ENCODE measurements at places on chromosomes 5 and 9.

DNA sequence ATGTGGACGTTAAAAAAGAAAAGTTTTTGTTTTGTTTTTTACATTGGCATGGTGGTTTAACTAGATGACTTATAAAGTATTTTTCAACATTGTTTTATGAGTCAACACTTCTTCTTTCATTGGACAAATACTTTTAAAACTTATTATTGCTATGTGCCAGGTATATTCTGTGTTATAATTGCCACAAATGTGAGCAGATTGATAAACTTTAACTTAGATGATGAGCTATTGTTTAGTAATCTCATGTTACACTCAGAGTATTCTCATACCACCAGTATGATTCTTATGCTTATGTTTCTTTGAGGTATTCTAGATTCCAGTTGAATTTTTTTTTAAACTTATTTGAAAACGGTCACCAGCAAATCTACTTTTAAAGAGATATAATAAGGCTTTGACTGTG lies 60.3 kb downstream of the RASA1 start:
- DNase-seq = no peak

- DNase-seq = no peak
Observed at GRCh38 chr5:179241175-179241574, 104.1 kb downstream of the ADAMTS2 start.

DNA sequence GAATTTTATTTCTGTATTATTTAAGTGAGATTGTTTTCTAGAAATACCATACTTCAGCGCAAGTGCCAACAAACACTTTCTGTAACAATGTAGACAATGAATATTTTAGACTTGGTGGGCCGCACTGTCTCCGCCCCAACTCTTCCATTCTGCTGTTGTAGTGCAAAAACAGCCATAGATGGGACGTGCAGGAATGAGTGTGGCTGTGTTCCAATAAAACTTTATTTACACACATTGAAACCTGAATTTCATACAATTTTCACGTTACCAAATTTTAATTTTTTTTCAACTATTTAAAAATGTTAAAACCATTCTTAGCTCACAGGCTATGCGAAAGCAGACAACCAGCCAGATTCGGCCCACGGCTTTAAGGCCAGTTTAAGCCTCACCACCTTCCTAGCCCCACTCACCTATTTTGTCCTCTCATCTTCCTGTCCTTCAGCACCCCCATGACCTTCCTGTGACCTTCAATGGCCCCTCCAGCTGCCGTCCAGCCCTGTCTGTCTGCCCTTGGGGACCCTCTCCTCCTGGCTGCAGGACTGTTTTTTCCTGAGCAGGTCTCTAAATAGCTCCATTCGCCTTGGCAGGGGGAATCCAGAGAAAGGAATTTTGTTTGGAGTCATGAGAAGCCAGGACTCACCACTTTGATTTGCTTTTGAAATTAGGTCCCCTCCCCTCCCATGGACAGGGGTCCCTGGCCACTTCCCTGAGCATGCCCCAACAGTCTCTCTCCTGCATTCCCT lies 11.2 kb upstream of the ANXA6 start:
- DNase-seq = no peak

DNA sequence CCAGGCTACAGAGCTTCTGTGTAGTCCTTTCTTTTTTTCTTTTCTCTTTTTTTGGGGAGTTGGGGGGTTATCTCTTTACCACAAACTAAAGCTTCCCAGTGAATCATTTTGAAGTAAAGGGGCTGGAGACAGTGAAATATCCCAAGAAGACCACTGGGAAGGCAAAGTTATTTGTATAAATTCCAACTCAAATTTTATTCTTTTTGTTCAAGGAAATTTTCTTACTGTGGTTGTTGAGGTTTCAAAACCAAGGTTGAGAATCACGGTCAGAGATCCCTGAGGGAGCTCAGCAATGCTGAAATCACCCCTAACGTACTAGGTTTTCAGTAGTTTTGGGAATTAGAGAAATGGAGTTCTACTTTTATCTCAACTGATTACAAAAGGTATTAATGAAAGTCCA lies 175.7 kb downstream of the ARHGEF28 start:
- no peak for DNase-seq

GRCh38 chr5:74543162-74543995 lies 97.1 kb downstream of the ENC1 start:
- DNase-seq = no peak

DNA sequence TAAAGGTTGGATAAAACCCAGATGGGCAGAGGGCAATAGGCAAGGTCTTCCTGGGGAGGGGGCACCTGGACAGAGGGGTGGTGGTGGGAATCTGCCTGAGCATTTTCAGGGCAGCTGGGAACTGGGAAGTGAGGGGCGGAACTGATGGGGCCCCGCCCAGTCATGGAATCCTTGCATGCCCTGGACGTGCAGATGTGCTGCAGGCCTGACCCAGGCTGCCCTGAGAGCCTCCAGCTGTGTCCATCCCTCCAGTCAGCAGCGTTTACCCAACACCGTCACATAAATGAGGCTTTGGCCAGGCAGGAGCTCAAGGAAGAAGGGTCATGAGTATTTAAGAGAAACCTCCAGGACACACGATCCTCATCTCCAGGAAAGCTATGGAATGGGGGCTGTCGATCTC lies 70.3 kb downstream of the DAB2IP start:
- no peak for DNase-seq
